ENCODE measurements at places on chromosomes 11 and 22.

- DNase-seq = no peak
These were observed 34.9 kb downstream of the SCUBE2 start for GRCh38 chr11:9056467-9056866.

GRCh38 chr22:38490915-38491314 lies 15.2 kb downstream of the DDX17 start:
- DNase-seq = no peak

GRCh38 chr11:86440843-86441242 lies 66.2 kb downstream of the CCDC81 start:
- DNase-seq = no peak

GRCh38 chr11:72807792-72808191 lies 6.4 kb upstream of the ATG16L2 start:
- no peak for DNase-seq

GRCh38 chr11:119856681-119857485 lies 127.9 kb upstream of the NECTIN1 start:
- DNase-seq = no peak

DNA sequence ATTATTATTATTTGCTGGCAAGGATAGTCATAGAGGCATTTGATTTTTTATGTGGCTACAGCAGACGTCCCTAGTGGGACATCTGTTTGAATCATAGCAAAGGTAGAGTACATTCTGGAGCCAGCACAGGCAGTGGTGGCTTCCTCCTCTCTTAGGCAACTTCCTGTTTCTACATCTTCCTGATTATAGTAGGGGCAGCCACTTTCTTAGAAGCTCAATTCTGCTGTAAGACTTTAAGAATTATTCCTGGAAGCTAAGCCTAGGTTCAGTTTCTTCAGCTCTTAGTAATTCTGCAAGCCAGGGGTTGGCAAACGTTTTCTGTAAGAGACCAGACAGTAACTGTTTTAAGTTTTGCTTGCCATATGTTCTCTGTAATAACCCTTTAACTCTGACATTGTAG lies 129.3 kb upstream of the TENM4 start:
- DNase-seq = no peak

GRCh38 chr22:40029189-40029890 lies 34.6 kb downstream of the FAM83F start:
- DNase-seq = no peak

GRCh38 chr11:64570341-64570740 lies 20.7 kb upstream of the SLC22A12 start:
- no peak for DNase-seq

DNA sequence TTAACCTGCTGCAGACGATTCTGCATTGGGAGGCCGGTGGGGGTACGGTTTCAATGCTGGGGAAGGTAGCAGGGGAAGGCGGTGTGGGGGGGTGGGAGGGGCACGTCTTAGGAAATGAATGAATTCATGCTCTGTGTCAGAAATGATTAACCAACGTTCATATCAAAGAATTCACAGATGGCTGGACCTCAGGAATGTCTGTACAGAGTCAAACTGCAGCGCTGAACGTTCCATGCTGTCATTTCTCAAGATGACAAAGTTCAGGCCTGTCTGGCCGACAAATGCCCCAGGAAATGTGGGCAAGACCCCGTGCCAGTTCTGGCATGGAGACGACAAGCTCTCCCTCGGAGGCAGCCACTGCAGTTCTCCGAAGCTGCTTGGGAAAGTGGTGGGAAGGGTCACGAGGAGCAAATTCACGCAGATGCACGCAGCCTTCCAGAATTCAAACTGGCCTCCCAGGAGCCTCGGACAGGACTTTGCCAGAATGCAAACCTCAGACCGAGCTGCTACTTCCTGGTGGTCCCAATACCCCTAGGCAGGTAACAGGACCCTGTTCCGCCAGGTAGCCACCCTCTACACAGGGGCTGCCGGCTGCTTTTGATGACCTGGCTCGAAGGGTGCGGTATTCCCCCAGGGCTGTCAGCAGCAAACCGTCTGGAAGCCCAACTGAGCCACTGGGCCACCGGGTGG lies 81.5 kb downstream of the TRMU start:
- no peak for DNase-seq

DNA sequence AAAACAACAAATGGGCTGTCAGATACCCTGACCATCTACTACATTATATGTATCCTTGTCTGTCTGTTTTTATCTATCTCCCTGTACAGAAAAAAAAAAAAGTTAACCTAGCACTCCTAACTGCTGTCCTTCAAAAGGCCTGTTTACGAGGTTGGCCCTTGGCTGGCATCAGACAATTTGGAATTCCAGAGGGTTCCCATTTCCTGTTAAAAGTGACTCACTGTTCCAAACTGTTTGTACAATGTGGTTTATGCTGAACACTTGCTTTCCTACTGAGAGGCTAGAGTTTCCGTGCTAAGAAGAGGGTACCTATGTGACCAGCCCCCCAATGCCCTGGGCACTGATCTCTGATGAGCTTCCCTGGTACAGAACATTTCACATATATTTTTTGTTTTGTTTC lies 65.9 kb upstream of the HMGXB4 start:
- DNase-seq = no peak

- DNase-seq = no peak
These were observed 107.0 kb downstream of the KCNQ1OT1 start for GRCh38 chr11:2592559-2593392.

DNA sequence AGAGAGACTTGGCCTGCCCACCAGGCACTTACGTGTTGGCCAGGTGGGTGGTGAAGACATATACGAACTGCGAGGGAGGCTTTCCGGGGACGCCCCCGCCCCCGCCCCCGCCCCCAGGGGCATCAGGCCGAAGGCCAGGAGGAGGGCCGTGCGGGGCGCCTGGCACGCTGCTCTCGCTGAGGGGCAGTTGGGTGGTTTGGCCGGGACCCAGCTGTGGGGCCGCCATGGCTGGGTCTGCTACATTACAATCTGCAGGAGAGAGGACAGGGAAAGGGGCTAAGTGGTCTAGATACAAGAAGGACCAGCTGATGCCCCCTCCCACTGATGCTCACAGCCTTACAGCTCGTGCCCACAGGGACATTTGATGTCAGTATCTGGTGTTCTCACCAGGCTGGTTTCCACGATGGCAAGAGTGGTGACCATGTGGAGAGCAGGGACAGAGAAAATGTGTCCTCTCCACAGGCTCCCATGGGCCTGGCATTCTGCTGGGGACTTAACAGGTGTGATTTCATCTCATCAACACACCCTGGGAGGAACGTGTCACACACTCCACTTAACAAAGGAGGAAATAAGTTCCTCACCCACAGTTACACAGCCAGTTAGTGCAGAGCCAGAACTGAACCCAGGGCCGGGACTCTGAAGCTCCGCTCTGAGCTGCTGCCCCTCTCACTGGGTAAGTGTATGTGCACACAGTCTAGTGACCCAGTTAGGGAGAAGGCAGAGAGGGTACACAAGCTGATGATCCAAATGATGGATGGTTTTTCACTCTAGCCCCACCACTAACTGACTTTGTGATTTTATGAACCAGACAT lies 19.7 kb downstream of the CXCR5 start:
- no peak for DNase-seq

DNA sequence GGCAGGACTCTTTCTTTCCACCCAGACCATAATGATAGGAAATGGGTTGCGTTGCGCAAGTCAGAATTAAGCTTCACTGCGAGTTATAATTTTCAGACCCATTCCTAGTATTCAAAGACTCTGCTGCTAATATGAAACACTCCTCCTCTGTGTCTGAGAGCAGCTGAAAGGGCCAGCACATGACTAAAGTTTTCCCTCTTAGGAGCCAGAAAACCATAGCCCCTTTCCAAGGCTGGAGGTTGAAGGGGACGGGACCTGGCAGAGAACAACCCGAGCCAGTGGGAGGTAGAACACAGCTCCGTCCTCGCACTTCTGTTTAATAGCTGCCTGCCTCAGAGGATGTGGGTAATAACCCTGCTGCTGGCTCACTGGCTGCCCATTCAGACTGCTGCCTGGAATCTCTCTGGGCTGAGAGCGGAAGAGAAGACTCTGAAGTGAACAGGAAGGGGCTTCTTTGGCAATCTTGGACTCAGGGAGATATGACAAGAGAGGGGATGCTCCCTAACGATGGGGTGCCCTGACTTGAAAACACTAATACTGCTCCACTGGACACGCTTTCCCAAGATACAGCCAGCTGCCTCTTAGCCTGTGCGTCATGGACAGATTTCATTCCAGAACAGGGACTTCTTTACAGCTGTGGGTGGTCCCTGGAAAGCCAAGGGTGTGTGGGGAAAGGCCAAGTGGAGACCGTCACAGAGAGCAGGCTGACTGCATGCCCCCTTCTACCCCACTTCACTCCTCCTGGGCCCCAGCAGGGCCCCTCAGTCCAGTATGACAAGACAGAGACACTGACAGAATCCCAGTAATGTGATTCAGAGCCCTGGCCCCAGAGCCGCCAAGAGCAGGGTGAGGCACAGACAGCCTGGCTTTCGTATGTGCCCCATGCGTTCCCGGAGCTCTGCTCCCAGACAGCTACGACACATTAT lies 156.9 kb downstream of the FEZ1 start:
- DNase-seq = no peak

DNA sequence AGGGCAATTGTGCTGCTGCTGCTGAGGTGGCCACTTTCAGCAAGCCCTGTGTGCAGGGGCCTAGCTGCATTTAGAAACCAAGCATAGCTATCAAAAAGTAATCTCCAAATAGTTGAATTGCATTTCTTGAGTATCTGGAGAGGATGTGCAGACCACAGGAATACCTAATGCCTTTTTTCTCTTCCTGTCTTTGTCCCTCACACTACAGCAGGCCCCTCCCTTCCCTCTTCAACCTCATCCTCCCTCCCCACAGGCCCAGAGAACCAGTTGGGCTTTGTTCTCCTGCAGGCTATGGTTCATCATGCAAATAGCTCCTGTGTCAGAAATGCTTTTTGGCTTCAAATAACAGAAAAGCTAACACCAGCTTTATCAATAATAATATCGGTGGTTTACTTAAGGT lies 47.7 kb downstream of the DKK3 start:
- DNase-seq = no peak

- no peak for DNase-seq
These were observed 33.0 kb upstream of the RIC3 start for GRCh38 chr11:8201644-8202365.
